ENCODE measurements at places on chromosomes 13 and 19. TPM values are rescaled to one million over a fixed set of nuclear protein-coding genes. Genes with fewer than 3 reads are reported as not detected.

The SYNGR4 gene
- 0.14 TPM for polyA plus RNA-seq

The ACER1 gene
- 0.20 TPM for polyA plus RNA-seq

The LYPD4 gene
- not detected for polyA plus RNA-seq

The RNF225 gene
- polyA plus RNA-seq = not detected

The FPR2 gene
- polyA plus RNA-seq = 0.68 TPM

The SSBP4 gene
- 69.8 TPM for polyA plus RNA-seq

The EXOC3L2 gene
- polyA plus RNA-seq = 10.7 TPM

GRCh38 chr13:77986713-77987112 is 68.1 kb upstream of the EDNRB start:
- DNase-seq = no peak

DNA sequence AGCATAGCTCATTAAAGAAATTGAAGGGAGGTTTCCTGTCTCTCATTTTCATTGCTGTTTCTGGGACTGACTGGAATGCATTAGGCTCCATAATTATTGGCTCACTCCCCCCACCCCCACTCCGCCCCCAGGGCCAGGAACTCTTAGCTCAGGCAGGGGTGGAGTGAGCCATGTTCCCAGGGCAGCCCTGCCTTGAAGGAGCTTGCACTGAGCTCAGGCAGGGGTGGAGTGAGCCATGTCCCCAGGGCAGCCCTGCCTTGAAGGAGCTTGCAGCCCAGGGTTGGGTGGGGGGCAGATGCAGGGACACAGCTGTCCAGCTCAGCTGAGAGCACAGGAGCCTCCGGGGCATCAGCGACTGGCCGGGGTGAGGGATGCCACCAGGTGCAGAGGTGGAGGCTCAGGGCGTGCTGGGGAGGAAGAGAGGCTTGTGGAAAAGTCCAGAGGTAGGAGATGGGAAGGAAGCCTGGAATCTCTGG is 39.1 kb upstream of the TFDP1 start:
- no peak for DNase-seq

DNA sequence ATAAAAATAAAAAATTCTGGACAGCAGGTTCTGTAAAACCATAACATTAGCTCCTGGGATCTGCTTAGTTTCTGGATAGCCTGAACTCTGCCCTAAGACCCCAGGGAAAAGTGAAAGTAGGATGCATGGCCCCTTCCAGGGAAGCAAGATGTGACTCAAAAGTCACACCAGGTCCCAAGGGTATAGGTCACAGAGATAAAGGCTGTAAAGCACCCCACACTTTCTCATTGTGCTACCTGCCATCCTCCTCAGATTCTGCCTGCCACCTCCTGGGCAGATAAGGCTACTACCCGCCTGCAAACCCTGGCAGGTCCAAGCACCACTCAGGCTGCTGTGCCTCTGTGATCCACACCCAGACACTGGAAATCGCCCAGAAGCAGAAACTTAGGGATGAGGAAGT is 20.6 kb downstream of the FFAR2 start:
- no peak for DNase-seq

DNA sequence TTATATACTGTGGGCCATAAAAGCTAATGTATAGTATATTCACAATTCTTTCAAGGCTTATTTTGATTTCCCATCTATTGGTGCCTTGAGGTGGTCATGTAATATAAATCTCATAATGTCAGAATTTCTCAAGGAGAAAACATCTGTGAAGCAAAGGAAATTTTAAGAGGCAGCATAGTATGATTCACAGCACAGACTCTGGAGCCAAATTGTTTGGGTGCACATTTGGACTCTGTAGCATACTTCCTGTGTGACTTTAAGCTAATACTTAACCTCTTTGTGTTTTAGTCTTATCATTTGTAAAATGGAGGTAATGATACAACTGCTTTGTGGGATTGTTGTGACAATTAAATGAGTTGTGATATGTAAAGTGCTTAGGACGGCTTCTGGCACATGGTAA is 67.6 kb downstream of the PIBF1 start:
- no peak for DNase-seq

GRCh38 chr19:41299755-41300089 is 10.2 kb upstream of the CCDC97 start:
- DNase-seq = no peak

DNA sequence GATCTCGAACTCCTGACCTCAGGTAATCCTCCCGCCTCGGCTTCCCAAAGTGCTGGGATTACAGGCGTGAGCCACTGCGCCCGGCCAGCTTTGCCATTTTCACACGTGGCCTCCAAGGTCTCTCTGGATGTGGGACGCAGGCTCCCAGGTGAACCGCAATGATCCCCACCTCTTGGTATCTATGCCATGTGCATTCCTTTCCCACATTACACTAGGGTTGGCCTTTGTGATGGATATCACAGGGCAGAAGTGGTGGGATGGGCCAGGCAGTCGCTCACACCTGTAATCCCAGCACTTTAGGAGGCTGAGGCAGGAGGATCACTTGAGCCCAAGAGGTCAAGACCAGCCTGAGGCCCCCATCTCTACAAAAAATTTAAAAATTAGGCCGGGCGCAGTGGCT is 22.4 kb downstream of the FGF21 start:
- no peak for DNase-seq

DNA sequence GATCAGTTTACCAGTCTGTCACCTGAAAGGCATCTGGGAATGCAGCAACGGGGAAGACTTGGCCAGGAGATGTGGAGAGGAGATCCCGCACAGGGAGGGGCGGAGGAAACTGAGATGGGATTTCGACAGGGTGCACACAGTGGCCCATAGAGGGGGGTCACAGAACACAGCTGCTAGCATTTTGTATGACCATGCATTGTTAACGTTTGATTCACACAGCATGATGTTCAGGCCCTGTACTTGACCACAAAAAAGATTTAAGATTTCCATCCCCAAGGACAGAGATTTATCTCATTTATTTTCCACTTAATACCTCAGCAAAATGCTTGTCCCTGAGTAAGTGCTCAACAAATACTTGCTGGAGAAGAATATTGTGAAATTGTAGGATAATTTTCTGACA is 63.2 kb downstream of the RAB20 start:
- no peak for DNase-seq

- no peak for DNase-seq
Measured at GRCh38 chr13:20093951-20094350, 66.9 kb downstream of the GJA3 start.

- DNase-seq = no peak
Measured at GRCh38 chr19:7705387-7706187, 3.7 kb upstream of the FCER2 start.

- DNase-seq = no peak
Measured at GRCh38 chr19:34193439-34193838, 21.1 kb downstream of the LSM14A start.

- DNase-seq = no peak
Measured at GRCh38 chr13:50379584-50379983, 364.3 kb downstream of the KCNRG start.
